ENCODE measurements at places on chromosomes 4 and X.

GRCh38 chr4:39559626-39560025 is 32.4 kb upstream of the UGDH start:
- DNase-seq, result no peak

GRCh38 chr4:152090543-152090942 is 329.7 kb upstream of the GATB start:
- no peak for DNase-seq

GRCh38 chrX:39996536-39996935 is 101.2 kb downstream of the BCOR start:
- DNase-seq, result no peak

- no peak for DNase-seq
Measured at GRCh38 chr4:122500852-122501501, 44.5 kb upstream of the IL2 start.

GRCh38 chr4:8437281-8437680 is 3.2 kb downstream of the ACOX3 start:
- DNase-seq, result no peak

GRCh38 chr4:7763788-7764187 is 175.9 kb downstream of the AFAP1 start:
- no peak for DNase-seq

DNA sequence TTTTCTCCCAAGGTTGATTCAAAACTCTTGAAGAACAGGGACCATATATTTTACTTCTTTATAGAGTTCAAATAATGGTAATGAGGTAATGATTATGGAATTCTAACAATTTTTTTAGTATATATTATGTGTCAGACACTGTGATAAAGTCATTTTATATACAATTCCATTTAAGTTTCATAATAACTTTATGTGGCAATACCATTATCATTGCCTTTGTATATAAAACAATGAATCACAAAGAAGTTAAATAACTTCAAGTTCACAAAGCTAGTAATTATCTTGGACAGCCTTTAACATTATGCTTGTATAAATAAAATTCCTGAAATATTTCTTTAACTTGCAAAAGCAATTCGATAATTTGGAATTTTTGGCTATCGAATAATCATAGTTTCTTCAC is 20.6 kb downstream of the MAGEC1 start:
- no peak for DNase-seq

DNA sequence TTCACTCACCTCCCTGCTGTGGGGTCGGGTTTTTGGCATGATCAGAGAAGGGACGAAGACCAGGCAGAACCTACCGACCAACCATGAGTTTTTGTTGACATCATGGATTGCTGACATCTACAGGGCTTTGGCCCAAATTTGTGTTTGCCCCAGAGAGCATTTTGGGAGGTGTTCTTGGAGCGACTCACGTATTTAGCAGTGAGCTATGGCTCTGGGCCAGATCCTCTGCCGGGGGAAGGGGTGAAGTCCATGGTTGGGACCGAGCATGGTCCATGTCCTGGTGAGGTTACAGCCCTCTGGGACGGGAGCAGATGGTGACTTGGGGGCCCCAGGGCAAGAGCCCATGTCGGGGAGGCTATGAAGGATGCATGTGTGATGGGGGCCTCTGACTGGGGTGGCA is 17.4 kb downstream of the SORCS2 start:
- DNase-seq, result no peak

DNA sequence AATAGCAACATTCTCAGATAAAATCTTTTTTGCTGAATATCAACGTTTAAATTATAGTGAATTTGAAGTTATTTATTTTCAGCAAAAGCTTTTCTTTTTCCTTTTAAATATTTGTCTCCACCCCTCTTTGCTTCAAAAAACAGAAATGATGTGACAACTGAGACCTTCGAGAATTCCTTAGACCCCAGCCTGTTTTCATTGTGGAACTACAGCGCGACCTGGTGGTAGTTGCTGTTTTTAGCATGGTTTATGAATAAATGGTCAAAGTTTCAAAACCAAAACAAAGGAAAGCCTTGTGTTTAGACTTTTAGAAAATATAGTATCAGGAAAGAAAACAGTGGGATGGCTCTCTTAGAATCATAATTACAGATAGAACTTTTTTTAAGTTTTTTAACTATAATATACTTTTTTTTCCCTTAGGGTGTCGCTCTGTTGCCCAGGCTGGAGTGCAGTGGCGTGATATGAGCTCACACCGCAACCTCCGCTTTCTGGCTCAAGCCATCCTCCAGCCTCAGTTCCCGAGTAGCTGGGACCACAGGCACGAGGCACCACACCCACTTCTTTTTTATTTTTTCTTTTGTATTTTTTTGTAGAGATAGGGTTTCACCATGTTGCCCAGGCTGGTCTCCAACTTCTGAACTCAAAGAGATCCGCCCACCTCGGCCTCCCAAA is 26.8 kb upstream of the TMEM184C start:
- DNase-seq, result peak; percentile 21

GRCh38 chr4:48899432-48899749 is 7.2 kb downstream of the OCIAD2 start:
- no peak for DNase-seq

DNA sequence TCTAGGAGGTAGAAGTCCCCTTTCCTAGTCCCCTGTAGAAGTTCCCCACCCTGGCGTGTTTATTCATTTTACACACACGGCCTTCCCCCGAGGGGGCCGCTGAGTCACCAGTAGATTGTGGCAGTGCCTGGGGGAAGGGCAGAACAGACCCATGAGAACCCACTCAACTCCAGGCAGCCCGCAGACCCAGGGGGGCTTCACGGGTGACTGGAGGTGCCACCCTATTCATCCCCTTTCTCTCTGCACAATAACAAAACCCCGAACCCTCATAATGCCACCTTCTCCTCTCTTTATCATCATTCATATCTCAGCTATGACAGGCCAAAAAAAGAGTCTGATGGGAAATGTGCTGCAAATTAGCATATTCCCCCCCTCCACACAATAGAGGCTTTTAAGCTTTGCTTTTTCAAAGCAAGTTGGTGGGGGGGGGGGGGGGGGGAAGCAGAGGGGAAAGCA is 20.4 kb upstream of the GPM6B start:
- DNase-seq, result no peak

DNA sequence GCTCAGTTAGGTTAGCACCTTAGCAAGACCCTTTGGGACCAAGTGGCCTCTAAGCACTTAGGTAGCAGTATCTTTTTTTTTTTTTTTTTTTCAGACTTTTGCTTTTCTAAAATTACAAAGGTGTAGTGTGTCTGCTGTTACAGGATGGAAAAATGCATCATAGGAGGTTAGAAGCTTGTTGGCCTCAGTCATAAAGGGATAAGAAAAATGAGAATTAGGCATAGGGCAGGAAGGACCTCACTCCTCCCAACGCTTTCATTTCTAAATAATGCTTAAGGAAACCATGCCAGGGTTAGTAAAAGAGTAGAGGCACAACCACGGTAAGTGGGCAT is 148.4 kb upstream of the PLAC1 start:
- DNase-seq, result no peak

GRCh38 chr4:1235381-1236102 is 13.4 kb downstream of the CTBP1 start:
- no peak for DNase-seq

DNA sequence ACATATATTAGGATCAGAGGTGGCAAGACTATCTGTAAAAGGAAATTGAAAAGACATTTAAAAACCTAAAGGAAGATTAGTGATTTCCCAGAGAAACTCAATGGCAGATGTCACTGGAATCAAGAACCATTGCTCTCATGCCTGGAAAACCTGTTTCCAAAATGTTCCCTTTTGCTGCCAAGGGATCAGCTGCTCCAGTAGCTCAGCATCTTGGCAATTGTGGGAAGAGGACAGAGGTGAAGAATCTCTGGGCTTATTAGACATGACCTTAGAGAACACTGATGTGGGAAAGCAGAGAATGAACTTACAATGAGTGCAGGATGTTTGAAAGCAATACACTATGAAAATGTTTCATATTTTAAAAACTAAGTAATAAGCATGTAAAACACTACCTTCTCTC is 98.3 kb downstream of the SHROOM3 start:
- no peak for DNase-seq

- DNase-seq, result no peak
Measured at GRCh38 chr4:105166066-105166465, 19.4 kb downstream of the TET2 start.

DNA sequence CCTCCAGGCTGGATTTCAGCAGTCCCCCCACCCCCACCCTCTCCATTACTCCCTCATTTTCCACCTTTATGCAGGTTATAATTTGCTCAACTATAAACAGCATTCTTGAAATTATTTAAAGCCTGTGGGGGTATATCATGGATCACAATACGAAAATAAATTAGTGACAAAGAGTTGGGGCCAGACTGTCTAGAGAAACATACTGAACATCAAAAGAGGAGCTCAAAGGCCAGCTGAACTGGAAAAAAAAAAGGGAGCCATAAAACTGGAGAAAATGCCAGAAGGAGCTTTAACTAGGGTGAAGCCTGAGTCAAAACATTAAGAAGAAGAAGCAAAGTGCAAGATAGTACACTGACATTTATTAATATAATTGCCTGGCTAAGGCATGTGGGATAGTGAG is 137.8 kb downstream of the ANTXR2 start:
- DNase-seq, result no peak

DNA sequence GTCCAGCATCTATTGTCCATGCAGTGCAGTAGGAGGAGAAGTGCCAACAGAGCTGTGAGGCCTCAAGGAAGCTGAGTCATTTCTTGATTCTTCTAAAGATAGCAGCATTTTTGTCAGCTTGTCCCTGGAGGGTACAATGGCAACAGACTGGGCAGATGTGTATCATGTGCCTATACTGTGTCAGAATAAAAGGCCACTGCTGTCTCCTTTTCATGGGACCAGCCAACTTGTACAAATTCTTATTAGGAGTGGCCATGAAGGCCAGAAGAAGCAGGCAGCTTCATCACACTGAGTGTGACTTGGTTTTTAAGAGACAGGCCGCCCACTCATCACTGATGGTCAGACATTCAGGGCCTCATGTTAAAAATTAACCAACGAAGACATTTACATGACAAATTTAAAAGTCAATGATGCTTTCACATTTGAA is 185.0 kb upstream of the FAM241A start:
- DNase-seq, result no peak

- DNase-seq, result no peak
Measured at GRCh38 chrX:136835761-136836160, 44.8 kb downstream of the RBMX start.

GRCh38 chr4:74105656-74106280 is 6.8 kb upstream of the CXCL2 start:
- no peak for DNase-seq

GRCh38 chr4:67632492-67632891 is 68.5 kb downstream of the UBA6 start:
- no peak for DNase-seq

- no peak for DNase-seq
Measured at GRCh38 chr4:142539796-142540482, 306.2 kb downstream of the INPP4B start.

GRCh38 chrX:97363843-97364242 is 480.1 kb downstream of the RPA4 start:
- no peak for DNase-seq

DNA sequence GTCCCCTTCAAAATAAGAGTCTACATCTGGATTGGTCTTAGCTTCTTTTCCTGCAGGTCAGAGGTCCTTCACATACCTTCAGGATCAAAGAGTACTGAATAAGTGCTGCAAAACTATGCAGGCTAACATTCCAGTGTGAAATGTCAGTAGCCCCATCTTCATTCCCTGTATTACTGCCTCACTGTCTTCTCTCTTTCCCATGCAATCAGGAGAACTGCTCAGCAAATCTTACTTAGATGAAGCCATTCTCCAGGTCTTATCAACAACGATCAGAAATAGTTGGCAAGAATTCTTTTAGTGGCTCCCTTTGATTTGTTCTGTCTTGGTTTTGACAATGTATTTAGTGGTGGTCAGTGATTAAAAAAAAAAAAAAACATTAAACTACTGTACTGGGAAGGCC is 26.0 kb upstream of the IQCM start:
- no peak for DNase-seq

GRCh38 chrX:150869450-150869849 is 29.0 kb downstream of the CD99L2 start:
- no peak for DNase-seq

DNA sequence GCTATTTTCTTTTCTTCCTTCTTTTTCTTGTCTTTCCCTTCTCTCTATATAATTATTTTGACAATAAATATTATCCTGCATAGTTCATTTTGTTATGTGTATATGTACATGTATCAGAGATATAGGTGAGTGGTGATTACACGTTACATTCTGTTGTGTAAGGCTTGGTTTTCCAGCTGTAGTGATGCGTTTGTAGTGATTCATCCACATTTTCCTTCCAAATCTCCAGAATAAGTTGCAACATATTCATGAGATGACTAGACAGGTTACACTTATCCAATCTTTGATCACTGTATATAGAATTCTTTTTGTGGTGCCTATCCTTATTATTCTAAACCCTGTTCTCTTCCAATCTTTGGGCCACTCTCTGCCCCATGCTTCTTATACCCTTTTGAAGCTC is 540.2 kb downstream of the GBA3 start:
- no peak for DNase-seq
